Lung microvascular endothelial cell (primary cell): ENCODE measurements at places on chromosomes 5 and 9.

GRCh38 chr9:109639674-109640579 lies 140.1 kb upstream of the PALM2AKAP2 start:
- no peak for DNase-seq

GRCh38 chr5:170283296-170283695 lies 14.3 kb downstream of the LCP2 start:
- no peak for DNase-seq

- peak; percentile 86 for DNase-seq
These were observed 260.3 kb upstream of the KLF4 start for GRCh38 chr9:107749787-107750444.

DNA sequence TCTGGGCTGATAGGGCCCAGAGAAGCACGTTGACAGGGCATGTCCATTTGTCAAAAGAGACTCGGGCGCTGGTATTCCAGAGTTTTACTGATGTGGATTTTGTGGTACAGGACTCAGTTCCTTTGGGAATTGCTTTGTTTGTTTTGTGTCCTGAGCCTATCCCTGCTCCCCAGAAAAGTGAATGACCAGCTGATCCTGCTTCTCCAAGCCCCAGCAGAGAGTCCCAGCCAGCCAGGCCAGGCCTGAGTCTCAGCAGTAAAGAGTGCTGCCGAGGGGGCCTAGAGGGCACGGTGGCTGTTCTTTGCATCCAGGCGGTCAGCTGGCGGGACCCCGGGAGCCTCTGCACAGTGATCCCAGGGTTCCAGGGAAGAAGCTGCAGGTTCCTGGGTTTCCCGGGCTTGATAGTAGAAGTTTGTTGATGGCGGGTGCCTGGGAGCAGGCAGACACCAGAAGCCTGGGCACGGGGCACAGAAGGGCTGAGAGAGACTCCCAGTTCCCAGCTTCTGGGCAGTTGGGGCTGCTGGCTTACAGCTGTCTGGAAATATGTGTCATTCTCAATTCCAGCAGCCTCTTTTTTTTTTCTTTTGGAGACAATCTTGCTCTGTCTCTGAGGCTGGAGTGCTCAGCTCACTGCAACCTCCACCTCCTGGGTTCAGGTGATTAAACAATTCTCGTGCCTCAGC lies 8.7 kb downstream of the PRDM12 start:
- no peak for DNase-seq

DNA sequence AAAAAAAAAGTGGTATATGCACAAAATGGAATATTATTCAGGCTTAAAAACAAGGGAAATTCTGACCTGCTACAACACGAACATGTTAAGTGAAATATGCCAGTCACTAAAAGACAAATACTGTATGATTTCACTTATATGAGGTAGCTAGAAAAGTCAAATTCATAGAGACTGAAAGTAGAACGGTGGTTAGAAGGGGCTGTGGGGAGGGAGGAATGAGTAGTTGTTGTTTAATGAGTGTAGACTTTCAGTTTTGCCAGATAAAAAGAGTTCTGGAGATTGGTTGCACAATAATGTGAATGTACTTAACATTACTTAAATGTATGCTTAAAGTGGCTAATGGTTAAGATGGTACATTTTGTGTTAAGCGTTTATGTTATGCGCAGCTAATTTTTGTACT lies 79.5 kb upstream of the IL12B start:
- no peak for DNase-seq

DNA sequence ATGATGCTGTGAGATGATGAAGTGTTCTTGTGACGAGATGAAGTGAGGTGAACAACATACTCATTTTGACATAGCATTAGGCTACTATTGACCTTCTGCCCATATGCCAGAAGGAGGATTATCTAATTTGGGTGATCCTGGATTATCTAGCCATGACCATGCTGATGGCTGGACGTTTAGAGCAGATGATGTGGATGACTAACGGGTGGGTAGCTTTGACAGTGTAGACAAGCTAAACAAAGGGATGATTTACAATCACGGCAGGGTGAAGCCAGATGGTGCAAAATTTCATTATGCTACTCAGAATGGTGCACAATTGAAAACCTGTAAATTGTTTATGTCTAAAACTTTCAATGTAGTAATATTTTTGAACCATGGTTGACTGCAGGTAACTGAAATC lies 2403.4 kb upstream of the ACO1 start:
- DNase-seq = no peak

- no peak for DNase-seq
These were observed 4.1 kb upstream of the PRDM6 start for GRCh38 chr5:123084730-123085605.

GRCh38 chr5:89440670-89441069 lies 557.7 kb upstream of the MEF2C start:
- no peak for DNase-seq

- no peak for DNase-seq
These were observed 2.2 kb downstream of the NPR3 start for GRCh38 chr5:32713361-32713769.

DNA sequence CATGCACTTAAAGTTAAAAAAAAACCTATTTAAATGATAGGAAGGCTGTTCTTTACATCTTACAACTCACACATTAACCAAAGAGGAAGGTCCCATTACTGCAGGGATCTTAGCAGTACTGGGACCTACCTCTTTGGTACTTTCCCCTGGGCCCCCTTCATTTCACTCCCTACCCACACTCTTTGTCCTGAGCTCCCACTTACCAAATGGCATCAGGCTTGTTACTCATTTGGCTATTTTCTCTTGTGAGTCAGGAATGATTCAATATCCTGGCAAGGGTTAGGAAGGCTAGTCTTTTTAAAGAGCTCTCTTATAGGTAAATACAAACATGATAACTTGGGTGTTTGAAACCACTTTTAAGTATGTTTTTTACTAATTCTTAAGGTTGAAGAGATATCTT lies 117.4 kb upstream of the ELL2 start:
- peak; percentile 94 for DNase-seq

DNA sequence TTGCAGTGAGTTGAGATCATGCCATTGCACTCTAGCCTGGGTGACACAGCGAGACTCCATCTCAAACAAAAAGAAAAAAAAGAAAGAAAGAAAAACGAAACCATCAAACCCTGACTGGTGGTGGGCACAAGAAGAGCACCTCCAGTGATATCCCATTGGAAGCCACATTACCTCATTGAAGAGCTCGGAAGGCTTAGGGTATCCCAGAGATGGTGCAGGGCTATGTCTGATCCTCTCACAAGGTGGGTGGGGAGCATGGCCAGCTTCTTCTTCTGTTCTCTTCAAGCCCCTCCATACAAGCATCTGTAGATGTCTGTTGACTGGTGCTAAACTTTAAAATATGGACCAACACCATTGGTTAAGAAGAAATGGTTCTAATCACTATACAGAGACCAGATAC lies 45.8 kb downstream of the GAS1 start:
- no peak for DNase-seq

- DNase-seq = no peak
These were observed 142.8 kb downstream of the LIFR start for GRCh38 chr5:38413696-38414095.

DNA sequence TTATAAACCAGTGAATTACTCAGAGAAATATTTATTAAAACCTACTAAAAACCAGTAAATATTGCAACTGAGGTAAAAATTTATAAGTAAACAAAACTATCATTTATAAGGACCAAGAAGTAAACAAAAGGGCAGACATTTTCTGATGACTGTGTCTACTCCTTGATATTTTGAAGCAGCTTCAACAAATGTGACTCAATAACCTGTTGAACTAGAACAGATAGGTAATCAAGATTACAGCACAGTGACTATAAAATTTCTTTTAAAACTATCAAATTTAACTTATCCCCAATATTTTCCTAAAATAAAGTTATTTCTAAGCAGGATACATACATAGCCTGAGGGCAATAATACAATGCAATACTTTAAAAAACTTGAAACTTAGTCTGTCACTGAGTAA lies 12.8 kb downstream of the ANKRA2 start:
- DNase-seq = no peak

DNA sequence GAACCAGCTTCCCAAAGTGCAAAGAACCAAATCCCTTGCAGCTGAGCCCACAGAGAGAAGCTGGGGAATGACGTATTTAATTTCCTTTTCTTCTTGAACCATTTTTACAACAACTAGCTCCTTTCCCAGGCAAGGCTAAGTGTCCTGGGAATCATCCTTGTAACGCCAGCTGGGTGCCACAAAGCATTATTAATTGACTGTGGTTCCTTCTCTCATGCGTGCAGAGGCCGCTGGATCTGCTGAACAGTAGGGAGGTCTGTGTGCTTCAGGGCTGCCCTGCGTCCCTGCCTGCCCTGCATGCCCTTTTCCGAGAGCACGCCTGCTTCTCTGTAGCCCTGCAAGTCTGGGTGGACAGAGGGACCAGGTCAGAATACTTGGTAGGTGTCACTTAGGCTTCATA lies 124.1 kb upstream of the OTULINL start:
- no peak for DNase-seq

- no peak for DNase-seq
These were observed 51.4 kb downstream of the EXD3 start for GRCh38 chr9:137371521-137371941.

GRCh38 chr5:127785098-127785927 lies 82.1 kb downstream of the CCDC192 start:
- peak; percentile 48 for DNase-seq

- no peak for DNase-seq
These were observed 169.9 kb downstream of the PARP8 start for GRCh38 chr5:50836356-50836755.

DNA sequence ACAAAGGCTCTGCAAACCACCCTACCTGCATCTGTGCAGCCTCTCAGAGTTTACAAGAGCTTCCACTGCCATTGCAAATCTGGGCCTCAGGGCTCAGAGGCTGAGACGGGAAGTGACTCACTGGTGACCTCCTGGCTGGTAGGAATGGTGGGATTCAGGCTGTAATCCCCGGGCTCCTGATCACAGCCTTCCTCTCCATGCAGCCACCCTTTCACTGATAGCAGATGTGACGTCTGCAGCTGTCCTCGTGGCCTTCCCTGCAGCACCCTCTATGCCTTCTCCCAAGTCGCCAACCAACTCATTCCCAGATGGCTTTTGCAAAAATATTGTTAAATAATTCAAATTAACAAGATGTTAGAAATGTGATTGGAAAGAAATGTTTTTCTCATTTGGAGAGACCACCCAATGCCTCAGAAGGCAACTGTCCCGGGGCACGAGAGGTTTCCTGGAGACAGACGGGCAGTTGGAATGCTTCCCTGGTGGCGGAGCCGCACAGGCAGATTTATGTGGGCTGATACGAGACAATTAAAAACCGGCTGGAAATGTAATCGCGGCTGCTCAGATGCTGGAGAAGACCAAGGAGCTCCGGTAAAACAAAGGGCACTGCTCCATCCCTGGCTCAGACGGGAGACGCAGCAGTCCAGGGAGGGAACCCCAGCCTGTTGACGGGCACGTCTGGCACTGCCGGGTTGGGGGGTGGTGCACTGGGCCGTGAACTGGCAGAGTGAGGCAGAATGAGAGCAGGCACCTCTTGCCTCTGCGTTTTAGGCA lies 34.4 kb upstream of the SLC25A51 start:
- DNase-seq = peak; percentile 60

DNA sequence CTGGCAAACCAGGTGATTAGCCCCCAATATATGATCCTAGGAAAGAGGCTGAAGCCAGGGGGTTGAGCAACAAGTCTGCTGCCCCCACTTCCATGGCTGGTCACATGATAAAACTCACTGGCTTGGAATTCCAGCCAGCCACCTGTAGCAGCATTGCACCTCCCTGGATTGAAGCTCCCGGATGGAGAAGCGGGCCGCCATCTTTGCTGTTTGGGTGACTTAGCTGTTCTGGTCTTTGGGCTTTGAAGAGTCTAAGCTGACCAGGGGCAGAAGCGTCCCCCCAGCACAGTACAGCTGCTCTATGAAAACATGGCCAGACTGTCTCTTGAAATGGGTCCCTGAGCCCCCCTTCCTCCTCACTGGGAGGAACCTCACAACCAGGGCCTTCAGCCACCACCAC lies 610.2 kb downstream of the ANXA1 start:
- DNase-seq = no peak

DNA sequence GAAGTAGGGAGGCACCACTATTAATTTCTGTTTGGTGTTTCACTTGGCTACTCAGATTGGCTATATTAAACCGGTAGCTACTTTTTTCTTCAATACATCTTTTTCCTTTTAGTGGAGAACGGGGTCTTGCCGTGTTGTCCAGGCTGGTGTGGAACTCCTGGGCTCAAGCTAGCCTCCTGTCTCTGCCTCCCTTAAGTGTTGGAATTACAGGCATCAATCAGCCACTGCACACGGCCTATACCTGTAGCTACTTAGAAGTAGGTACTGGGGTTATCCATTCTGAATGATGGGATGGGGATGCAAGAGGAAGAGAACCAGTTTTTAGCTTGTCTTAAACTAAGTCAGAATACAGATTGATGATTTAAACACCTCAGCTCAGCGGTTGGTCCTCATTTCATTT lies 1.7 kb downstream of the UBE2D2 start:
- DNase-seq = peak; percentile 10

- no peak for DNase-seq
These were observed 108.6 kb upstream of the TBC1D2 start for GRCh38 chr9:98364086-98364485.

- peak; percentile 46 for DNase-seq
These were observed 4.9 kb downstream of the SH3GLB2 start for GRCh38 chr9:129023036-129023907.

- DNase-seq = no peak
These were observed 167.5 kb downstream of the NMUR2 start for GRCh38 chr5:152237531-152237930.

DNA sequence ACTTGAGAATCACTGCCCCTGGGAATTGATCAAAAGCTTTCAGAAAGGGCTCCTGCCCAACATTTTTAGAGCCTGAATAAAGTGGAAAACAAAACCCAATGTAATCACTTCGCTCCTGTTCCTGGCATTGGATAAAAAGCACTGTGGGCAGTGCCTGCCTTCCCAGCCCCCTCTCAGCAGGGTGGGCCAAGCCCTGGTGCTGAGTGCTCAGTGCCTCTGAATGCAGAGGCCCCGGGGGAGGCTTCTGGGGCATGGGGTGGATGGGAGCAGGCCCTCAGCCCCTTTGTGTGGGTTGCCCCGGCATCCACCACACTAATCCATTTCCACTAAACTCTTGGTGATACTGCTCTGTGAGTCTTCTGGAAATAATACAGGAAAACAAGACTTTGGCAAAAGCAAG lies 55.6 kb downstream of the CFAP90 start:
- DNase-seq = no peak
